Caki2 (cell line): ENCODE measurements at places on chromosomes 12 and 14. TPM values are rescaled to one million over a fixed set of nuclear protein-coding genes. Genes with fewer than 3 reads are reported as not detected.
A peak's percentile ranks its signal among the peaks of the same experiment; 100 is the strongest.

DNA sequence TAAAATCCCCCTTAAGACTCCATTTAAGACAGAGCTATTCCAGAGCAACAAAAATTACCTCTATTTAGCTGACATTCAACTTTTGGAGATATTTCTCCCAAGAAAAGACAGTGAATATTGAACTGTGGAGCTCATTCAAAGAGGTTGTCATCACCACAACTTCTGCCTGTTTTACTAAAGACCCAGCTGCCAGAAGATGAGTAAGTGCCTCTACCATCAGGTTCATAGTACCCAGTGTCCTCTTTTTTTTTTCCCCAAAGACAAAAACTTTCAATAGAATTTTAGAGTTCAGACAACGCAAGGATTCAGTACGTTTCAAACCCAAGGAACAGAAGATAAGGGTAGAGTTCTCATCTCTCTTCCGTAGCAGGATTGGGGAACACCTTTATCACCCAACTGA is 461.3 kb downstream of the BCAT1 start:
- no peak for DNase-seq

- DNase-seq = peak; percentile 48
Observed at GRCh38 chr12:124867401-124867930, 3.8 kb upstream of the SCARB1 start.

DNA sequence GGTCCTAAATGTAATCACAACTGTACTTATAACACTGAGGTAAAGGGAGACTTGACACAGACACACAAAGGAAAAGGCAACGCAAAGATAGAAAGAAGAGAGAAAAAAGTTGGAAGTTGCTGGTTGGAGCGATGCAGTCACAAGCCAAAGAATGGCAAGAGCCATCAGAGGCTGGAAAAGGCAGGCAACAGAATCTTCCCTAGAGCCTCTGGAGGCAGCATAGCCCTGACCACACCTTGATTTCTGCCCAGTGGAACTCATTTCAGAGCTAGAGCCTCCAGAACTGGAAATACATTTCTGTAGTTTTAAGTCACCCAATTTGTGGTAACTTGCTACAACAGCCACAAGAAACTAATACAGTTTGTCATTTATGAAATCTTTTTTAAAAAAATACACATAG is 89.2 kb downstream of the PUS7L start:
- DNase-seq = no peak

HAL gene
- not detected in 2 replicates for total RNA-seq

- DNase-seq = no peak
Observed at GRCh38 chr12:84969226-84969625, 56.6 kb upstream of the SLC6A15 start.

SOCS4 gene
- 3.6 and 4.7 TPM in 2 replicates for total RNA-seq

BEGAIN gene
- 0.24 TPM in 1 of 2 replicates, not detected in the other for total RNA-seq
